ENCODE measurements at places on chromosomes 16 and 17. TPM values are rescaled to one million over a fixed set of nuclear protein-coding genes. Genes with fewer than 3 reads are reported as not detected.

Gene ZNF500
- polyA plus RNA-seq = 7.1 TPM

Gene CRYBA1
- not detected for polyA plus RNA-seq

Gene CCL22
- 0.06 TPM for polyA plus RNA-seq

Gene C16orf46
- polyA plus RNA-seq = 1.0 TPM

Gene GPS1
- polyA plus RNA-seq = 95.0 TPM

Gene OR1A1
- not detected for polyA plus RNA-seq

Gene MYO1D
- polyA plus RNA-seq = 3.3 TPM

Gene SLC5A10
- 0.08 TPM for polyA plus RNA-seq

Gene KRTAP4-1
- polyA plus RNA-seq = not detected

Gene CCL13
- polyA plus RNA-seq = 0.36 TPM

Gene TBC1D26
- not detected for polyA plus RNA-seq

Gene SDR42E2
- polyA plus RNA-seq = not detected

Gene PITPNM3
- 0.23 TPM for polyA plus RNA-seq

Gene CASKIN2
- polyA plus RNA-seq = 19.5 TPM

Gene DNAJA3
- 81.8 TPM for polyA plus RNA-seq

All from heart left ventricle (tissue), 16 donors.